ENCODE measurements at places on chromosomes 4 and X. TPM values are rescaled to one million over a fixed set of nuclear protein-coding genes. Genes with fewer than 3 reads are reported as not detected.

DNA sequence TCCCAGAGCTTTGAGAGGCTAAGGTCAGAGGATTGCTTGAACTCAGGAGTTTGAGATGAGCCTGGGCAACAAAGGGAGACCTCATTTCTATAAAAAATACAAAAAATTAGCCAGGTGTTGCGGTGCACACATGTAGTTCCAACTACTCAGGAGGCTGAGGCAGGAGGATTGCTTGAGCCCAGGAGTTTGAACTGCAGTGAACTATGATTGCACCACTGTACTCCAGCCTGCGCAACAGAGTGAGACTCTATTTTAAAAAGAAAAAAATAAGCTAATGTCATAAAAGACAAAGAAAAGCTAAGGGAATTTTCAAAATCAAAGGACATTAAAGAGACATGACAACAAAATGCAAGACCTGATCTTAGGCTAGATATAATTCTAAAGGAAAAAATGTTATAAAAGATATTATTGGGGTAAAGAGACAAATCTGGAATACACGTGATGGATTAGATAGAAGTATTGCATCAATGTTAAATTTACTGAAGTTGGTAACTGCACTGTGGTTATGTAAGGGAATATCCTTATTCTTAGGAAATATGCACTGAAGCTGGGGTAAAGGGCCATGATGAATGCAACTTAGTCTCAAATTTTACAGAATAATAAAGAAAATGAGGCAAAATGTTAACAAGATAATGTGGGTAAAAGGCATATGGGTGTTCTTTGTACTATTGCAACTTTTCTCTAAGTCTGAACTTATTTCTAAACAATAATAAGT, 75.2 kb downstream of the SPRY1 start:
- DNase-seq: no peak

GRCh38 chr4:174996079-174996478, 77.9 kb downstream of the ADAM29 start:
- DNase-seq: no peak

TRIM61 gene
- 0.24 TPM for polyA plus RNA-seq

SYN1 gene
- not detected for polyA plus RNA-seq

XK gene
- polyA plus RNA-seq: 11.7 TPM

MAGEB6 gene
- polyA plus RNA-seq: not detected

G3BP2 gene
- 90.2 TPM for polyA plus RNA-seq

Measured in K562 (cell line).